ENCODE measurements at places on chromosomes 13 and 19.
A peak's percentile ranks its signal among the peaks of the same experiment; 100 is the strongest.

- DNase-seq = no peak
These were observed 289.2 kb downstream of the ATP8A2 start for GRCh38 chr13:25660996-25661395.

DNA sequence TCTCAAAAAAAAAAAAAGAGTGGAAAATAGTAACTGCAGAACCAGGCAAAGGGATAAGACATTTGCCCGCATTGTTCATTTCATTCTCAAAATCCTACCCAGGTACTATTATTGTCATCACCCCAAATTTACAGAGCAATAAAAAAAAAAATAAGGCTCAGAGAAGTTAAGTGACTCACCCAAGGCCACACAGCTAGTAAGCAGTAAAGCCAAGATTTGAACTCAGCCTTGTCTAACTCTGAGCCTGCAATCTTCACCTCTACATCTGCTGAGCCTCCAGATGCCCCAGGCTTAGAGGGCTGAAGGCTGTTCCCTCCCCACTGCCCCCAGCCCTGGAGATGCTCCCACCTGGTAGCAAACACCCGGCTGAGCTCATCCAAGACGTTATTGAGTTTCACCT lies 61.0 kb downstream of the UNC13A start:
- no peak for DNase-seq

DNA sequence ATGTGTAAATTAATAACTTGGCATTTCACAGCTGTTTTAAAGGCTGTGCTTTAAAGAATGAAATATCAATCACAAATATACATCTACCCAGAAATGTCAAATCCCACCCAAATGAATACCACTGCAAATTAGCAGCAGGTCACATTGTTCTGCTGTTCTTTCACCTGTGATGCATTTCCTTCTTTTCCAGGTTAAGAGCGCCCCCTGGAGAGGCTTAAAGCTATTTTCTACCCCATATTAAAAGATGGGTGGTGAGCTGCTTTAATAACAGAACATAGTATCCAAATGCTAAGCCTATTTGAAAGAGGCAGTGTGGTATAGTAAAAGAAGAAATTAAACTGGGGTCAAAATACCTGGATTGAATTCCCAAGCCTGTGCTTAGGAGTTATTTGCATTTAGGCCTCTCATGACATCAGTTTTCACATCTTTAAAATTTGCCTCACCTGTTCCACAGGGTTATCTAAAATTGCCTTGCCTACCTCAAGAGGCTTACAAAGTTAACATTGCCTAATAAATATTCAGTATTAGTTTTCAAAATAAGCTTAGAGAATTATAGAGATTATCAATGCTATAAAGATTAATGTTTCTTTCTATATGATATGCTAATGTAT lies 396.9 kb upstream of the SLITRK5 start:
- peak; percentile 24 for DNase-seq

- DNase-seq = no peak
These were observed 187.9 kb downstream of the KATNAL1 start for GRCh38 chr13:30119476-30119875.

- DNase-seq = no peak
These were observed 17.6 kb upstream of the KLK4 start for GRCh38 chr19:50928831-50929230.

- no peak for DNase-seq
These were observed 59.4 kb downstream of the TSC22D1 start for GRCh38 chr13:44516771-44517170.

GRCh38 chr13:38921081-38921480 lies 69.5 kb downstream of the STOML3 start:
- no peak for DNase-seq

- DNase-seq = no peak
These were observed 24.4 kb upstream of the KCTD15 start for GRCh38 chr19:33772102-33772857.

DNA sequence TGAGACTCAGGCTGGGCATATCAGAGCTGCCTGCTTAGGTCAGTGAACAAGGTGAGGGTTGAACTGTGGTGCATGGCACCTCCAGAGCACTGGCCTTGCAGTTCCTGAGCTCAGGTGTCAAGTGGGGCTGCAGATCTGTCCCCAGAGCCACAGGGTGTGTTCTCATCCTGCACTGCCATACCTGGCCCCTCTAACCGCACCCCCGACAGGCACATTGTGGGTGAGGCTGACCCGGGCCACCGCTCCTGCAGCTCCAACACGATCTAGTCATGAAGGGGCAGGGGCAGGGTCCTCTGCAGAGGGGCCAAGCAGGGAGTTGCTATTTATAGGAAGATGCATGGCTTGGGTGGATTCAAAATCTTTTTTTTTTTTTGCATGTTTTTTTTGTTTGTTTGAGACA lies 16.7 kb upstream of the CRTC1 start:
- DNase-seq = no peak

GRCh38 chr13:44300895-44301638 lies 72.6 kb upstream of the SERP2 start:
- no peak for DNase-seq

DNA sequence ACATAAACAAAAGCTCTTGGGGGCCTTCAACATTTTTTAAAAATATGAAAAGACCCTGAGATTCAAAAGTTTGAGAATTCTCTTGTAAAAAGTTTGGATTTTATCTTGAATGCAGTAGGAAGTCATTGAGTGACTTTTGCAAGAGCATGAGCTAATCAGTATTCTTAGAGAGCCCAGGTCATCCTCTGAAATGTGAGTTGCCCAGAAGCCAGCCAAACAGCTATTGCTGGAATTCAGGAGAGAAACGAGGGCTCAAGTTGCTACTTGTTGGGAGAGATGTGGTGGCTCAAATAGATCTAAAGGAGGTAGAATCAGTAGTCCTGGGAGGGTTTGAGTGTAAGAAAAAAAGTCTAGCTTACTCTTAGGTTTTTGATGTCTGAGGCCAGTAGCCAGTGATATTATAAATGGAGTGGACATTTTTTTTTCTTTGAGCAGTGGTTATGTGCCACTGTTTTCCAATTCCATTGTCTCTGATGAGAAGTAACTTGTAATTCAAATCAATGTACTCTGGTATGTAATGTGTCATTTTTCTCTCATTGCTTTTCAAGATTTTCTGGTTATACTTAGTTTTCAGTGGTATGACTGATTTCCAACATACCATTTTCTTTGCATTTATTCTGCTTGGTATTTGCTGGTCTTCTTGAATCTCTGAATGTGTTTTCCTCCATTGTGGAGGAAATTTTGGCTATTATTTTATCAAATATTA lies 30.7 kb downstream of the LMO7 start:
- DNase-seq = no peak

DNA sequence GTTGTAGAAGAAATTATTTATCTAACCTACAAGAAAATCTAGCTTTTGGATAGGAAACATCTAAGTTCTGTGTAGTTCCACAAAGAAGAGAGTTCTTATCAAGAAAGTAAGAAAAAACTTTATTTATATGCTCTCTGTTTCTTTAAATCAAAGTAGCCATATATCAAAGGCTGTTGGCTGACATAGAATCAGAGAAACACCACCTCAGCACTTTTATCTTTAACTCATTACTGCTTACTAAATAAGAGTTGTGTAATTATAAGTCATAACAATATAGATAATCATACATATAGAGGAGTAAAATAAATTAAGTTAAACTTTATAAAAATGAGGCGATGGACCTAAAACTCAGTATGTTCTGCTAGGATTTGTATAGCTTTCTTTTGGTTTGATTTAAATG lies 570.6 kb downstream of the PCDH17 start:
- no peak for DNase-seq

DNA sequence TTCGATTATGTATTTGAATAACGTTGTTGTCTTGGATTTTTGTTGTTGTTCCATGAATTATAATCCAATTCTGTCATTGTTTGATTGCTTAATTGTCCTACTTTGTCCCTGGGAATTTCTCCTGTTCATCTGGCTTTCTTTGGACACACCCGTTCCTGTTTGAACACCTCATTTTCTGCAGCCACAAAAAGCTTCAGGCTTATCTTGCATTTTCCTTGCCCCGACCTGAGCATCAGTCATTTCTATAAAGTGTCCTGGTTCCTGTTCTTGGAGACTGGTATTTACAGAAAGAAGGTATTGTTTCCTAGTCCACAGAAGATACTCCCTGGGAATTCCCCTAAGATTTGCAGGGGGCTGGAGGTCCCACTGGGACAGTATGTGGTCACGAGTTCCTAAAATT lies 731.8 kb upstream of the ARGLU1 start:
- DNase-seq = no peak

GRCh38 chr13:20424949-20425348 lies 100.7 kb downstream of the CRYL1 start:
- no peak for DNase-seq

DNA sequence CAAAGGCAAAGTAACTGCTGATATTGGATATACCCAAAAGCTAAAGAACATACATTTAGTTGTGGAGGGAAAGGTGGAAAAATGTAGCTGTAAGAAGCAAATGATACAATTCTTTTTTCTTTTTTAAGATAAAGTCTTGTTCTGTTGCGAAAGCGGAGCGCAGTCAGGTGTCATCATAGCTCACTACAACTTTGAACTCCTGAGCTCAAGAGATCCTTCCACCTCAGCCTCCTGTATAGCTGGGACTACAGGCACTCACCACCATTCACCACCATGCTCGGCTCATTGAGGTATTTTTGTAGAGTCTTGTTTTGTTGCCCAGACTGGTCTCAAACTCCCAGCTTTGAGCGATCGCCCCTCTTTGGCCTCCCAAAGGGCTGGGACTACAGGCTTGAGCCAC lies 38.0 kb downstream of the TBC1D4 start:
- DNase-seq = no peak

GRCh38 chr19:5993648-5994358 lies 15.9 kb upstream of the RANBP3 start:
- DNase-seq = no peak

DNA sequence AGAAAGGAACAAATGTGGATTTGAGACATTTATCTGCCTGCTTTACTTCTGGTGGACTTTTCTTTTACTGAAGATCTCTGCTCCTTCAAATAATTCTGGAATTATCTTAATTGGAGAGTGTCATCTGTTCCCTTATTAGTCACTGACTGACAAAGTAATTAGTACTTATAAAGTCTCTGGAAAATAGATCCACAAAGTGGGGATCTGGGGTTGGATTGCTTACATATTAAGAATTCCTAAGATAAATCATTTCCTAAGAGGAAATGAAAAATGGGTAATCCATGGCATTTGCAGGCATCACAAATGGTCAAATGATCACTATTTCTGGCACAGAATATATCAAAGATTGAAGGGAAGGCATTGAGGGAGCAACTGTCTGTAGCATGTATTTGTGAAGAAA lies 137.4 kb upstream of the SLITRK5 start:
- no peak for DNase-seq

DNA sequence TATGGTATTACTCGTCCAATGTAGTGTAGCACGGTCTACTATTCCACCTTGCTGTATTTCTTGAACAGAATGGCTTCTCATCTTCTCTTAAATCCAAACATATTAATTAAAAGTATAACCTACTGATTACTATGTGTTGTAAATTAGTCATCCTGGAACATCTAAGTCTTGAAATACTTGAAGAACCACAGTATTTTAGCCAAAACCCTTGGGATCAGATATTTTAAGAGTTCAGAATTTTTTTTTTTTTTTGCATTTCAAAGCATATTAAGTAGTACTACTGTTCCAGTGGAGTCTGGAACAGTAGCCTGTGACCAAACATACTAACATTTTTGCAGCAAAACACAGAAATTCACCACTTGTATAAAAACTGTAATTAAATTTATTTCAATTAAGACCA lies 30.1 kb downstream of the ZC3H13 start:
- no peak for DNase-seq

- no peak for DNase-seq
These were observed 327.8 kb downstream of the ATP8A2 start for GRCh38 chr13:25699600-25699999.

DNA sequence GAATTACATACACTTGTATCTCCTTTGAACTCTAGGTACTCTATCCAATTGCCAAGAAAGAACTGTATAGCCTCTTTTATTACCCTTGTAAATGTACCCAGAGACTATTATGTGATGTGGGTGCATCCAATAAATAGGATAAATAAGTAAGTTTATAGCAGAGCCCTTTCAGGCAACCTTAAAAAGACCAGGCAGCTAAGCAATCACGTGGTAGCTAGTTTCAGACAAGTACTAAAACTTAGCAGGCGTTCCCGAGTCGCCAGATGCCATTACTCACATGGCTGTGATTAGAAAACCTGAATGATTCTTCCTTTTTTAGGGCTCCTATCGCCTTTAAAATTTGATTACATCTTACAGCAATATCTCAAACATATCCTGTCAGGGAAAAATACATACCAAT lies 1303.0 kb downstream of the EFNB2 start:
- DNase-seq = no peak

DNA sequence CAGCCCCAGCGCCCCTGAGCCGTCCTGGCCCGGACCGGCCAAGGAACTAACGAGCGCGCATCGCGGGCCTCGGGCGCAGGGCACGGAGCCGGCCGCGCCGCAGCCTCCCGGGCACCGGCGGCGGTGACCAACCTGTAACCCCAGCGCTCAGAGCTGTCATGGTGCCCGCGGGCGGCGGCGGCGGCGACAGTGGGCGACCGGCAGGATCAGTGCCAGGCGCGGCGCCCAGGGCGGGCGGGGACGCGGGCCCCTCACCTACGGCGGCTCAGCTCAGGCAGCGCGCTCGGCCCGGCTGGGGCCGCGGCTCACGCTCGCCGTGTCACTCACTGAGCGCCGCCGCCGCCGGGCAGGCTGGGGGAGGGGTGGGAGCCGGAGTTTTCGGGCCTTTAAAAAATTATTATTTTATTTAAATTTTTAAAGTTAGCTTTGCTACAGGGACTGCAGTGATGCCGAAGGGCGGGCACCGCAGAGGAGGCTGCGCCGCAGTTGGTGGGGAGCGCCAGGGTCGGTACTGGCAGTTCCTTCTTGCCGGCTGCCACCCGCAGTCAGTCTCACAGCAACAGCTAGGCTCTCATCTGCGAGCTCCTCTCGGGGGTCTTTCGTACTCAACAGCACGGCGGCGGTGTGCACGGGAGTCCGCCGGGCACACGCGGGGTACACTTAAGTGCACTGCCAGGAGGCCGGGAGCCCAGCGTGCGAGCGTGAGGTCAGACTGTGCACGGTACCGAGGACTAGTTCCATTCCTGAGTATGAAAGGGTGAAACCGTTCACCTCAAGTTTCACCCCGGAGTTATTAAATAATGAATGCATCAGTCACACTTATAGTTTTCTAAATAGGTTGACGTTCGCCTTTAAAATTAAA lies at the start of gene NALCN:
TSS of gene NALCN (minus strand) at position 328 of the 862 bp plus-strand sequence. CDS start 17,382 bp downstream, outside the sequence.
- DNase-seq = no peak

DNA sequence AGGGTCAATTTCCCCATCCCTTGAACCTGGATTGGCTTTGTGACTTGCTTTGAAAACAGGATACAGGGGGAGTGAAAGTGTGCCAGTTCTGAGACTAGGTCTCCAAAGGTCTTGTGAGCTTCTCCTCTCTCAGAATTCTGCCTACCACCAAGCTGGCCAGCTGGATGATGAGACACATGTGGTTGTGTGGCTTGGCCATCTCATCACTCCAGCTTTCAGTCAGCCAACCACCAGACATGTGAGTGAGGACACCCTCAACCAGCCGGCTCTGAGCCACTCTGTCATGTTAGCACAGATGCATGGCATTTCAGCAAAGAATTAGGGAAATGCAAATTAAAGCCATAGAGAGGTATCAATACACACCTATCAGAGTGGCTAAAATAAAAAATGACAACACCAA lies 29.5 kb downstream of the ENOX1 start:
- no peak for DNase-seq
